ENCODE measurements at places on chromosomes 1 and 21. TPM values are rescaled to one million over a fixed set of nuclear protein-coding genes. Genes with fewer than 3 reads are reported as not detected.

Gene CRYZL1
- total RNA-seq: 18.0 TPM

Gene GSTM5
- 4.4 TPM for total RNA-seq

Gene DCST1
- total RNA-seq: not detected

Gene CGN
- not detected for total RNA-seq

Gene EPHA8
- total RNA-seq: not detected

Gene TNFRSF18
- total RNA-seq: not detected

Gene FCGR2B
- total RNA-seq: not detected

Gene CD160
- total RNA-seq: not detected

Gene ELF3
- total RNA-seq: not detected

Gene LYST
- 59.4 TPM for total RNA-seq

Gene HMGCS2
- not detected for total RNA-seq

Gene RUNX3
- not detected for total RNA-seq

Gene SPTA1
- total RNA-seq: not detected

Gene ACP6
- 2.5 TPM for total RNA-seq

Gene CFHR5
- not detected for total RNA-seq

Gene SAMD11
- total RNA-seq: 0.20 TPM

Gene MIXL1
- total RNA-seq: not detected

Gene BATF3
- total RNA-seq: 3.1 TPM

Gene KCNT2
- 0.78 TPM for total RNA-seq

Gene IGFN1
- total RNA-seq: not detected

Gene SLC1A7
- total RNA-seq: not detected

Gene ERRFI1
- 68.0 TPM for total RNA-seq

Gene NIT1
- total RNA-seq: 19.5 TPM

Gene KRTAP11-1
- total RNA-seq: 0.73 TPM

Gene SLC2A5
- total RNA-seq: 3.1 TPM

Gene AADACL4
- total RNA-seq: not detected

Gene COL8A2
- 2.3 TPM for total RNA-seq

Gene CFHR1
- not detected for total RNA-seq

Gene CAPN9
- not detected for total RNA-seq

Gene WNT3A
- total RNA-seq: not detected

Gene INKA2
- 8.0 TPM for total RNA-seq

Gene PDZK1
- 0.39 TPM for total RNA-seq

Gene AURKAIP1
- total RNA-seq: 113 TPM

Gene HES5
- not detected for total RNA-seq

Gene NR5A2
- total RNA-seq: not detected

Gene CHI3L1
- total RNA-seq: 78.6 TPM

Gene KRTAP13-2
- not detected for total RNA-seq

Gene FNDC7
- not detected for total RNA-seq

Gene MEGF6
- 1.1 TPM for total RNA-seq

Gene FMOD
- 0.59 TPM for total RNA-seq

Gene OXCT2
- 1.6 TPM for total RNA-seq

Gene SIK1
- 0.39 TPM for total RNA-seq

Gene OR2T29
- total RNA-seq: not detected

Gene NR0B2
- not detected for total RNA-seq

Gene TRIM67
- total RNA-seq: under 0.01 TPM

Gene ADGRL4
- total RNA-seq: 37.3 TPM

Measured in subcutaneous preadipocyte (primary cell).